ENCODE measurements at places on chromosomes 6 and 20. TPM values are rescaled to one million over a fixed set of nuclear protein-coding genes. Genes with fewer than 3 reads are reported as not detected.

DNA sequence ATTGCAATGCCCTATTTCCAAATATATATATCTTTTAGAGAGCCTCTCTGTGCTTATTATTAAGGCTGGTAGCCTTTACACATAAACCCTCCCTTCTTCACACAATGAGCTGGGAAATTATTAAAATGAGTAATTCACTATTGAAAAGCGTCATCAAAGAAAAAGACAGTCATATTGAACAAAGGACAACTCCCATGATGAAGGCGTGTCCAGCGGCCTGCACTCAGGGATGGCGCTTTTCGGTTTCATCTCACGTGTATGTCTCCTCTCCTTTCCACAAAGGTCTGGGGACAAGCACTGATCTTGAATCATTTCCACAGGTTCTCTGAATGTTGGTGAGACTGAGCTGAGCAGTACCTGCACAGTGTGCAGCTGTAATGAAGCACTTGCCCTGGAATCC is 3.5 kb downstream of the SERPINB9 start:
- peak overlapping the region; percentile 99 for H3K27ac ChIP-seq
- H3K27me3 ChIP-seq: no peaks in the 10 kb centered on the region
- no peak for DNase-seq
- H3K36me3 ChIP-seq: peaks cover 10% of the 10 kb centered on the region

GRCh38 chr6:145485288-145485687 is 250.0 kb downstream of the EPM2A start:
- no peak overlapping the region for H3K27ac ChIP-seq
- H3K36me3 ChIP-seq: no peaks in the 10 kb centered on the region
- no peak overlapping the region for H3K4me3 ChIP-seq
- DNase-seq: no peak

GRCh38 chr20:41052742-41053419 is 24.3 kb downstream of the TOP1 start:
- no peak for DNase-seq
- H3K4me3 ChIP-seq: peak overlapping the region; percentile 49
- no peaks in the 10 kb centered on the region for H3K27me3 ChIP-seq
- H3K4me1 ChIP-seq: peaks cover 62% of the 10 kb centered on the region

DNA sequence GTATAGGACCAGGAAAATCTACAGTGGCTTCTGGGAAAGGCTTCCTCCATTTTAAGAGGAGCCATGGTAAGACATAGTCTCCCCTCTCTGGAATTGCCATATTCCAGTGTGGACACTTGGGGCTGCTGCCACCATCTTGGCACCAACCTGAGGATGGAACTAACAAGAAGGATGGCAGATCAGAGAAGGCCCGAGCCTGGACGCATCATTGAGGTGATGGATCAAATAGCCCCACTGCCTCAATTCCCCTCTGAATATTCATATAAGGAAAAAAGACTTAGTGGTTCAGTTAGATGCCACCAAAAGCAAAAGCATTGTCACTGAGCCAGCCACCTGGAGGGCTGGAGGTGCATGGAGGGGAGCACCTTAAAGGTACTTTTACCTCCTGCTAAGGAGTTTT is 25.9 kb downstream of the PLAGL2 start:
- H3K4me3 ChIP-seq: no peak overlapping the region
- no peaks in the 10 kb centered on the region for H3K27me3 ChIP-seq
- H3K36me3 ChIP-seq: no peaks in the 10 kb centered on the region
- H3K4me1 ChIP-seq: peaks cover 5% of the 10 kb centered on the region

DNA sequence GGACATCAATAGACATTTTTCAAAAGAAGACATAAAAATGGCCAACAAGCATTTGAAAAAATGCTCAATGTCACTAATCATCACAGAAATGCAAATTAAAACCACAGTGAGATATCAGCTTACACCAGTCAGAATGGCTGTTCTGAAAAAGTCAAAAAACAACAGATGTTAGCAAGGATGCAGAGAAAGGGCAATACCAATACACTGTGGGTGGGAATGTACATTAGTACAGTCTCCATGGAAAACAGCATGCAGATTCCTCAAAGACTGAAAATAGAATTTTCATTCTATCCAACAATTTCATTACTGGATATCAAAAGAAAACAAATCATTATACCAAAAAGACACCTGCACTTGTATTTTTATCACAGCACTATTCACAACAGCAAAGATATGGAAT is 85.3 kb downstream of the DCDC2 start:
- H3K36me3 ChIP-seq: no peaks in the 10 kb centered on the region
- no peak for DNase-seq
- no peak overlapping the region for H3K27ac ChIP-seq
- peaks cover 38% of the 10 kb centered on the region for H3K27me3 ChIP-seq
- no peak overlapping the region for H3K4me3 ChIP-seq

GRCh38 chr6:163955756-163956155 is 541.2 kb downstream of the QKI start:
- no peak for DNase-seq
- no peak overlapping the region for H3K4me3 ChIP-seq
- H3K4me1 ChIP-seq: peaks cover 3% of the 10 kb centered on the region
- no peak overlapping the region for H3K27ac ChIP-seq
- H3K36me3 ChIP-seq: no peaks in the 10 kb centered on the region
- peaks cover 55% of the 10 kb centered on the region for H3K27me3 ChIP-seq

GRCh38 chr6:73515204-73515655 is 5.6 kb downstream of the EEF1A1 start:
- H3K4me3 ChIP-seq: peak overlapping the region; percentile 76
- H3K27me3 ChIP-seq: no peaks in the 10 kb centered on the region
- no peak for DNase-seq
- H3K27ac ChIP-seq: peak overlapping the region; percentile 100
- peaks cover 45% of the 10 kb centered on the region for H3K4me1 ChIP-seq

GRCh38 chr6:127114214-127114760 is 4.2 kb upstream of the RSPO3 start:
- no peak overlapping the region for H3K27ac ChIP-seq
- peaks cover 7% of the 10 kb centered on the region for H3K36me3 ChIP-seq
- no peak for DNase-seq
- H3K4me1 ChIP-seq: peaks cover 10% of the 10 kb centered on the region
- H3K4me3 ChIP-seq: no peak overlapping the region

GRCh38 chr6:91653895-91654294 is 1067.0 kb upstream of the MAP3K7 start:
- no peak for DNase-seq
- no peaks in the 10 kb centered on the region for H3K27me3 ChIP-seq
- H3K4me3 ChIP-seq: no peak overlapping the region

DNA sequence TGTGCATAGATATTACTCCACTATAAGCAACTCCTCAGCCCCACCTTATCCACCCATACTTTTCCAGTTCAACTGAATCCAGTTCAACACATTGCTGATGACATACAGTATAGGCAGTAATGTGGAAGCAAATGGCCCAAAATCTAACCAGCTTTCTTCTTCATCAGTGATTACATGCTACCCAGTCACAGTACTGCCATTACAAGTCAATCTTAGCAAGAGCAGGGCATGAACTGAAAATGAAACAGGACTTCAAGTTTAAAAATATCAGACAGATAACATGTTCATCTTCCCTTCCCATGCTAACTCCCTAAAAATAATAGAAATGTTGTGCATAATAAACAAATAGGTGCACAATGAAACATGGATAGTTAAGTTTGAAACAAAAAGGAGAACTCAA is 19.2 kb downstream of the RRAGD start:
- no peak overlapping the region for H3K4me3 ChIP-seq
- no peaks in the 10 kb centered on the region for H3K27me3 ChIP-seq
- DNase-seq: no peak
- H3K27ac ChIP-seq: no peak overlapping the region

- H3K4me1 ChIP-seq: no peaks in the 10 kb centered on the region
- no peak overlapping the region for H3K4me3 ChIP-seq
- H3K27me3 ChIP-seq: no peaks in the 10 kb centered on the region
- no peaks in the 10 kb centered on the region for H3K36me3 ChIP-seq
Observed at GRCh38 chr6:122580737-122581136, 29.5 kb upstream of the PKIB start.

DNA sequence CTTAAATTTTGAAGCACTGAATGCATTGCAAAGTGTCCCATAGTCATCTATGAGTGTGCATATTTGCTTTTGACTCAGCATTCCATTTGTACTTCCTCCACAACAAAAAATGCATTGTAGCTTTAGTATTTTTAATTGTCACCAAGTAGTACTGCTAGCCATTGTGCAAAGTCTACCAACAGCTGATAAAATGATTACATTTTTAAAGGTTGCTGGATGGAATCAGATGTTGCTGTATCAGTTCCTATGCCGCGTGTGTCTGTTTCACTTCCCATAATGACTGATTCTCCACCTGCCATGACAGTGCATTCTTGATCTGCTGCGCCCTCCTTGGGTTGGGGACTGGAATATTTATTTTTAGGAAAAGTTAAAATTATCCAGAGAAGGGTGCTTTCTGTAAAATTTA is 41.2 kb downstream of the SLX4IP start:
- H3K27ac ChIP-seq: no peak overlapping the region
- peaks cover 9% of the 10 kb centered on the region for H3K4me1 ChIP-seq
- no peaks in the 10 kb centered on the region for H3K27me3 ChIP-seq
- DNase-seq: no peak
- H3K4me3 ChIP-seq: no peak overlapping the region

The RING1 gene
- total RNA-seq: 28.2 TPM

The POLH gene
- 13.3 TPM for total RNA-seq

Data from T-helper 17 cell (primary cell).